Activated CD4-positive, alpha-beta T cell treated with anti-CD3 and anti-CD28 coated beads, Interleukin-2, amount 50 U/mL, for 1 hour (primary cell): ENCODE measurements at places on chromosomes 7 and 10.

GRCh38 chr7:151377406-151377805 is 32.4 kb downstream of the WDR86 start:
- DNase-seq: no peak

- no peak for DNase-seq
Measured at GRCh38 chr7:194252-195009, 2.1 kb downstream of the FAM20C start.

DNA sequence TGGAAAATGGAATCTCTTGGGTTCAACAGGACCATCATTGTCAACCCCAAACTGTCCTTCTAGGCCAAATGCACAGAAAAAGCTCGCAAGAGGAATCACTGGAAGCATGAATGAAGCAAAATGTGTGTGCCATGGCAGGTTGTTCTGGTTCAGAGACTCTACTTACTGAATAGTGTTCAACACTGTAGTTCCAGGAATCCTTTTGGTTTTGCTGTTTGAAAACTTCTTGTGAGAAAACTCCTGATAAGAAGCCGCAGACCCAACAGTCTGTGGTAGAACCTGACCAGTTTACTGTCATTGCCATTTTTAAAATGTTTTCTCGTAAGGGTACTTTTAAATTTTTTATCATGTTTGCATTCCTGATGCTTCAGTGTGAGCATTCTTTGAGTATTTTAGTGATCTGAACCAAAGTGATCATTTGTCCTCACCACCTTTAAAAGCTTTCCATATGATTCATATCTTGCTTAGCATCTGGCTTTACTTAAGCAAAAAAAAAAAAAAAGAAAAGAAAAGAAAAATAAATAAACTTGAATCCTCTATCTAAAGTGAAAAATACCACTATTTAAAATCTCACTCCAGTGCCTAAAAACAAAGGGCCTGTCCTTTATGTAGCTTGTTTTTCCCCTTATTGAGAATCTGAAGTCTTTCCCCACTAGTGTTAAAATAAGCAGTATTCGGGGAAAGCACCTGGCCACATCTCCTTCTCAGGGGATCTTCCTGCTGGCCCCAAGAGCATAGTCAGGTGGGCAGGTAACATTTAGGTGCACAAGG is 92.4 kb downstream of the WNT2 start:
- DNase-seq: no peak

- DNase-seq: no peak
Measured at GRCh38 chr7:134692344-134692705, 45.7 kb downstream of the BPGM start.

GRCh38 chr7:96401200-96401599 is 79.3 kb upstream of the SLC25A13 start:
- no peak for DNase-seq

GRCh38 chr7:139032473-139032872 is 3.4 kb downstream of the ZC3HAV1L start:
- no peak for DNase-seq

DNA sequence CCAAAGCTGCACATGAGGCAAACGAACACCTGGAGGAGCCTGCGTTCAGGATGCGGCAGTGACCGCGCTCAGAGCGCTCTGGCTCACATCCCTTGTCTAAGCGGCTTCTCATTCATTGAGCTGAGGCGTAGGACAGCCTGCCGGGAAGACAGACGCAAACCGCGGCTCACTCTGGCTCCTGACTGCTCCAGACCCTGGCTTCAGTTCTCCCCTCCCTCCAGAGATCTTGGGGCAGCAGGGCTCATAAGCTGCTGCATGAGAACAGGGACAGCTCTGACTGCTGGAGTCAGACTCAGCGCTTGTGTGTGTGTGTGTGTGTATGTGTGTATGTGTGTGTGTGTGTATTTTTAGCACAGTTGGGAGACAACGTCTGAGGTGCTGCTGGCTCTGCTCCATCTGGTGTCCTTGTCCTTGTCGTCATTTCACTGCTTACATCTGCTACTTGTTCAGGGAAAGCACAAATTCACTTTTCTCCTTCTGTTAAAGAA is 15.8 kb upstream of the LYZL2 start:
- DNase-seq: no peak

- no peak for DNase-seq
Measured at GRCh38 chr10:48700493-48700892, 15.8 kb downstream of the WDFY4 start.

DNA sequence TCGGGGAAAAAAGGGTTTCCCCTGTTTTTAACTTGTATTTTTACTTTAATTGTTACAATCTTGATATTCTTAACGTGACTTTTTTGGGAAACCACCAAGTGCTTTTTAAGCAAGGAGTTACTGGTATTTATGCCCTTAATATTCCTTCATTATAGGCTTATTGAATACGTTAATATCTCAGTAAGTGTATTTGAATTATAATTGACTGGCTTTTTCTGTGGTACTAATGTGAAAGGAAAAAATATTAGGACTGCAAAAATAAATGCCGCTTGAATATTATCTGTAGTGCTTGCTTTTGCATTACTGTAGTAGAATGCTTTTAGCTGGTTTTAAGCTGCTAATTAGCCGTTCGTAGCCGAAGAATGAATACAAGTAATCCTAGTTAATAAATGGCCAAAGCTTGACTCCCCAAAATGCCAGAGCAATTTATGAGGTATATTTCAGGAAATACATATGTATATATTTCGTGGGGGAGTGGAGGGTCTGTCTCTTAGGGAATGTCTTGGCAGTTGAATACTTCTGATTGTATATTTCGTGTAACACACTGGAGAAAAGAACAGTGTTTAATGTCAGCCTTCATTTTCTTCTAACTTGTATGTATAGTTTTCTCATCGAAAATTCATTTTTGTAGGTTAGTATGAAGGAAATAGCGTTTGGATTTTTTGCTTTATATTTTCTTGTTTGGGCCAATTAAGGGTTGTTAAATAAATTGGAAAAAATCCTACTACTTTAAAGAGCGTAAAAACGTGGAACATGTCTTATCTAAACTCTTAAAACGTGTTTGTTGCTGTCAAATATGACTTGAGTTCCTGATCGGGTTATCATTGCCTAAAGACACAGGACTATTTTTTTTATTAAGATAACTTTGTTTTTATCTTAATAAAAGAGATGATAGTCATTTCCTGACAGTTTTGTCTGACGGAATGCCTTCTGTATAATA is 1.5 kb downstream of the PDCD4 start:
- no peak for DNase-seq

- no peak for DNase-seq
Measured at GRCh38 chr7:47314248-47314647, 267.7 kb downstream of the TNS3 start.

DNA sequence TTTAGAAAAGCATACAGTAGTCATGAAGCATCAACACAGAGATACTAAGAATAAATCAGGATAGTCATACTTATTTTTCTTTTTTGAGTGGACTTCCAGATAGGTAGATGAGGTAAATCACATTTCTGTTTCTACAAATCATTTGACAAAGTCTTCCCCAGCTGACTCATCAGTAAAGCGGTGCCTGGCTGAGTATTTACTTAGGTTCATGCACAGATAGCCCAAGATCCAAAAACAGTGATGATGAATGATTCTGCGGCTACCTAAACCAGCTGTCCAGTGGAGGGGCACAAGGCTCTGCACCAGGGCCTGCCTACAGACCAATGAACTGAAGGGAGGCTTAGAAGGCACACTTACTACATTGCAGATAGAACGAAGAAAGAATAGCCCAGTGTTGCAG is 113.1 kb downstream of the PARP12 start:
- DNase-seq: no peak

GRCh38 chr7:106177738-106178592 is 65.9 kb upstream of the SYPL1 start:
- no peak for DNase-seq

DNA sequence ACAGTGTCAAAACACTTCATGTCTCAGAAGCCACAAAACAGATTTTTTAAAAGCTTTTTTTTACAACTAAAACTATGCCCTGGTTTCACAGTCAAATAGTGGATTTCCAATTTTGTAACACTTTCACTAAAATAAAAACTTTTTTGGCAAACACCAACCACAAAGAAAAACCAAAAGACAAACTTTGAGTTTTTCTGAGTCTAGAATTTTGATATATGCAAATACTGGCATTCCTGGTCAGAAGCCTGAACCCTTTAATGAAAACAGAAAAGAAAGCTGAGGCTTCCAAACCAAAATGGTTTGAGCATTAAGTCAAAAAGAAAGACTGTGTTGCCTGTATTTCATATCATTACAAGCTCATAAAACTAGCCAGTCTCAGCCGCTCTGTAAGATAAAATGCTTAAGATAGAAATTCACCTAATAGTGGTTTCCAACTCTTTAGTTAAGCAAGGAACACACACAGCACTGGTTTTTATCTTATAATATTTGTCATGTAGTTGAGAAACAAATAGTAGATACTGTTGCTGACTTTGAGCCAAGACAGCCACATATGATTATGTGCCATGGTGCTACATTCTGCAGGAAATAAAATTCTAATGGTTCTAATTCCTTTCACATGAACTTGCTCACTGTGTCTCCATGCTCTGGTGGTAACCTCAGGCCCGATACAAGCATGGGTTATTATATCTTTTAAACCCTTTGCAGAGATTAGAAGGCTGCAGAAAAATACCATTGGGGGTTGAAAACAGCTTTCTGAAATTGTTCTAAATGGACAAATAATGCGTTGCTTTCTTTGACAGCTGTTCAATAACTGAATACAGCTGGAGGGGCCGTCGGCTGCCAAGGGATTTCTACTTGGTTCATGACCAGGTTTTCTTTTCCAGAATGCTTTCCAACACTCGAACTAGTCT is 49.4 kb downstream of the FAM171A1 start:
- DNase-seq: no peak

- DNase-seq: no peak
Measured at GRCh38 chr10:6951732-6952131, 371.7 kb upstream of the PRKCQ start.

- DNase-seq: no peak
Measured at GRCh38 chr10:85926986-85927385, 439.6 kb downstream of the GRID1 start.

DNA sequence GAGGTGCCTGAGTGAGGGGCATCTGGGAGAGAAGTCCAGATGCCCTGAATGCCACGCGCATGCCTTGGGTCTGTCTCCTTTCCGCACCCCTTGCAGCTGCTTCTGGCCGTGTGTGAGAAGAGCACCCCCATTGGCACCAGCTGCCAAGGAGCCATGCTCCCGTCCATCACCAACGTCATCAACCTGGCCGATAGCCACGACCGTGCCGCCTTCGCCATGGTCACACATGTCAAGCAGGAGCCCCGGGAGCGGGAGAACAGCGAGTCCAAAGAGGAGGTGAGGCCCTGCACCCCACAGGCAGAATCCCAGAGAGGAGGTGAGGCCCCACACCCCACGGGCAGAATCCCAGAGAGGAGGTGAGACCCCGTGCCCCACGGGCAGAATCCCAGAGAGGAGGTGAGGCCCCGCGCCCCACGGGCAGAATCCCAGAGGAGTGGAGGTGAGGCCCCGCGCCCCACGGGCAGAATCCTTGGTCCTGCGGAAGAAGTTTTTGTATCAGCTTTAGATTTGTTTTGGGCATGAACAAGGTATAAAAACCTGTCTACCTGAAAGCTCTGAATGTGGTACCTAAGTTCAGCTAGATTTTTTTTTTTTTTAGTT is 91.8 kb downstream of the TRRAP start:
- no peak for DNase-seq

DNA sequence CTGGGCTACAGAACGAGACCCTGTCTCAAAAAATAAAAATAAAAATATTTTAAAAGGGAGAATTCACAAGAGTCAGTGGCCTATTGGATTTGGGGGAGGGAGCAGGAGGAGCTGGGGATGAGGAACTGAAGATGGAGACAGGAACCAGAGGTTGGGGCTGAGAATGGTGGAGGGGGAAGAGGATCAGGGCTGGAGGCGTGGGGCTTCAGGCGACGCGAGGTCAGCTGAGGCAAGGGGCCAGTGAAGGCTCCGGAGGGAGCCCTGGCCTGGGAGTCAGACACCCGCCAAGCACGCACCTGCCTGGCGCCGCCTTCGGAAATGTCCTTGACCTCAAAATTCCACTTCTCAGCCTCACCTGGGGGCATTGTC is 671 bp upstream of the CLEC2L start:
- no peak for DNase-seq

GRCh38 chr10:9149134-9149533 is 1094.6 kb downstream of the GATA3 start:
- DNase-seq: no peak

DNA sequence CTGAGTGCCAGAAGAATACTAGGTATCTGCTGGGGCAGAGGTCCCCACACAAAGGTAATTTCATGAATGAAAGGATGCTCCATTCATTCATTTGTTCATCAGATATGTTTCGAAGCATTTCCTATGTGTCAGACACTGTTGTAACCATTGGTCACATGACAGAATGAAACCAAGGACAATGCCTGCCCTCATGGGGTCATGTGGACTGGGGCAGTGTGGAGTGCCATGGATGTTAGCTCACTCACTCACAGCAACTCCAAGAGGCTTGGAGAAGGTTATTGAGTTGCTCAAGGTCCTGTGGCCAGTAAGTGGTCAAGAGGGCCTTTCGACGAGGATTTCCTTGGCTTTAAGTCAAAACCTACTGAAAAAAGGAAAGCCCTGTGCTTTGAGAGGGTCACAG is 223.5 kb downstream of the ARHGAP12 start:
- no peak for DNase-seq

DNA sequence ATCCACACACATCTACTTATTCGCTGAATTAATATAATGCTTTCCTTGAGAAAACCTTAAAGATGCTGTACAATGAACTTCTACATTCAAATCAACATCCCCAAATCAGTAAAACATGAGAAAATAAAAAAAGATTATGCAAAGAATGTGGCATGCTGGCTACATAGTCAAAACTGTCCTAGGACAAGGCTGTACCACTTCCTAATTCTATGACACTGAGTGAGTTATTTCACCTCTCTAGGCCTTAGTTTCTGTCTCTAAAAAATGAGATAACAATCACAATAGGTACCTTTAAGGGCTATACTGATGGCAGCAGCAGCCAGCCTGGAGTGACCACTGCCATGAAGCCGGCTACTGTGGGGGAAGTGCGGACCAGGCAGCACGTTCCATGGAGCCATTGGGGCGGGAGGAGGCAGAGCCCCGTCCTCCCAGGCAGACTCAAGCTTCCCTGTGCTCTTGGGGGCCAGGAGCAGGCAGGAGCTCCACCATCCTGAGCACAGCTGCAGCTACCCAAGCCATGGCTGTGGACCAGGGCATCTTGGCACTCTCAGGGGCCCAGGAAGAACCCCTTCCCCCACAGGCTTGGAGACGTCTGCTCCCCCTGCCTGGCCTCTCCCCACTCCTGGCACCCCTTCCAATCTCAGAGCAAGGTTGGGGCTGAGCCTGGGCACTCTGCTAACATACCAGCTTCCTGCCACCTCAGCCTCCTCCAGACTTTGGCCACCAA is 110.2 kb downstream of the ELAPOR2 start:
- no peak for DNase-seq

DNA sequence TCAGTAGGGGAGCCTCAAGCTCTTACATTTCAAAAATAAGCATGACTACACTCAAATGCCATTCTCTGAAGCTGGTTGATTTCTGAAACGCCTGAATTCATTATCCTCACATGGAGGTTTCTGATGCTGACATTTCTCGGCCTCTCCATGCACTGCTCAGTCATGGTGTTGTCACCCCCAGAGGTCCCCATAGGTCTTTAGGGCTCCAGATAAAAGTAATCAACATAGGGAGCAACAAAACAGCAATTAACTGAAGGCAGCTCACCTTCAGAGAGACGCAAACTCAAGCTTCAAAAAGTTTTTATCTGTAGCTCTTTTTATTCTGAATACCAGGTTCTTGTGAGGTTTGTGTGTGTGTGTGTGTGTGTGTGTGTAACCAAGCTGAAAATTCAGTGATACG is 223.2 kb upstream of the LRRN3 start:
- no peak for DNase-seq
